NCI-H1930 (cell line): ENCODE measurements at places on chromosomes 7 and 10.

GRCh38 chr7:158274996-158275395, 312.6 kb downstream of the PTPRN2 start:
- no peak for DNase-seq

DNA sequence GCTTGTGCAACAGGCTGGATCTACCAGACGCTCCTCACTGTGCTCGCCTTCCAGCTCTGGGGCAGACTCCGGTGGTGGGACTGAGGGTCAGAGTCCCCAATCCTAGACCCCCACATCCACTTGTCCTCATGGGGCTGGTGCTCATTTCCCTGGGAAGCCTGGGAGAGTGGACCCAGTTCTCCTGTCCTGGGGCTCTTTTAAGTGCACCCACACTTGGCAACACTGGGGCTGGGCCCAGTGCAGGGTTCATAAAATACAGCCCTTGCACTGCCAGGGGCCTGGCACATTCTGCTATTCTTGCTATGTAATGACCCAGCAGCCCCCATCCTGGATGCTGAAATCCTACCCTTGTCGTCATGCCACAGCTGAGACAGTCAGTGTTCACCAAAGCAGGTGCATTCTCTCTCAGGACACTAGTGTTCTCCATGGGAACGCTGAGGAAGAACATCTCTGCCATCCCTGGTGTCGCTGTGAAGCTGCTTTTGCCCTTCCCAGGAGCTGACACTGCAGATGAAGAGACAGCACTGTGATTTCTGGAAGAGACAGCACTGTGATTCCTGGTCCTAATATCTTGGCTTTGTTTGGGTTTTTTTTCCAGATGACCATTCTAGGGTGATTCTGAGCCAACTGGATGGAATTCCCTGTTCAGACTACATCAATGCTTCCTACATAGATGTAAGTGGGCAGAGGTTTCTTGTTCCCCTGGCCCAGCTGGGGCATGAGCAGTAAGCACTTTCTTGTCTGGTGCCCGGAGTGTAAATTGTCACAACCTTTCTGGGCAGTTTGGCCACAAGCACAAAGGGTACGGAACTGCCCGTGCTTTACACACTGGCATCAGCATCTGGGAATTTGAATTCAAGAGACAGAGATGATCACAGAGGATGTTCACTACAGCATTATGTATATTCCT, 65.6 kb downstream of the MKI67 start:
- DNase-seq = no peak

DNA sequence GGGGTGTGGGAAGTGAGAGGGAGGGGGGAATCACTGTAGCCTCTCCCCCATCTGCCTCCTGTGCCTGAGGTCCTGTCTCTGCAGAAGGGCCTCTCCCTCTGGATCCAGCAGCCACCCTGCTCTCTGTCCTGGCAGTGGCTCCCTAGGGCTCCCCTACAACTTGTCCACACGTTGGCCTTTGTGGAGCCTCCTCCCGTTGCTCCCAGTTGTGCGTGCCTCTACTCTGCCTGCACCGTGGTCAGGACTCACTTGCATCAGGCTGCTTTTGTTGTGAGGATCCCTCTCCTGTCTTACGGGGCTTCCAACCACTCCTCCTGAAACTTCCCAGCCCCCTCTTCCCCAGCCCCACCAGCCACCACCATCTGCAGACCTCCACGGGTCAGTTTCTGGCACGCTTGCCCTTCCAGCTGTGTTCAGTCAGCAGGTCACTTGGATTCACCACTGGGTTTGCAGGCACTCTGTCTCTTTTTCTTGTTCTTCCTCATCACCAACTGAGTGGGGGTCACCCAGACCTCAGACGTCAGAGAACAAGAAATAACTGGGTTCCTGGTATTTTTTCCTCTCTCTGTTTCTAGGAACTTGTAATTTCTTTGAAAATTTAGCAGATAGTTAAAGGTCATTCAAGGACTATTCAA, 62.3 kb downstream of the RAMP3 start:
- no peak for DNase-seq

GRCh38 chr10:124045801-124046355, 47.5 kb downstream of the CHST15 start:
- DNase-seq = no peak

GRCh38 chr10:28947171-28947570, 269.9 kb downstream of the BAMBI start:
- no peak for DNase-seq

DNA sequence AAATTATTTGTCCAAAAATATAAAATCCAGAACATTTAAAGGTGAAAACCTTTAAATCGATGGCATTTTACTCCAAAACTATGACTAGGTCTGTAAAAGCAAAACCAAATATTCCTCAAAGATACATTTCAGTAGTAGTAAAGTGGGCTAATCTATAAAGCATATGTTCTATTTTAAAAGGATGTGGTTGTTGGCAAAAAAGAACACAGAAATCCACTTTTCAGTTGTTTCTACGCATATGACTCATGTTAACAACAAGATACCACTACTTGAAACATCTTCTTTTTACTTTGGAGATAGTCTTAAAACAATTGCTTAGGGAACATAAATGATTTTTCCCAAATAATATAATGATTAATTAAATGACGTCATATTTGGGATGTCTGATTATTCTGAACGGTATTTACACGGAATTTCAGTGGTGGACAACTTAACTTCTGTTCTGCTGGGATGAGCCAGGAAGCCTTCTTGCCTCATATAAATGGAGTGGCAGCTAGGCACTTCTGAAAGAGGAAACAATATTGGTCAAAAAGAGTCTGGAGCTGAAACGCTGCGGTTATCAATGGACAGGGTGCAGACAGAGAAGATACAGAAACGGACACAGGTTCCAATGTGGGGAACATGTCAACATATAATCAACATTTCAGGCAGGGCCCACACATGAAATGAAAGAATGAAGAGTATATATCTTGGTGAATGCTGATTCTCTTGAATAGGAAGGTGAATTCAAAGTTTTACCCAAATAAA, 78.5 kb downstream of the ETV1 start:
- DNase-seq = no peak

DNA sequence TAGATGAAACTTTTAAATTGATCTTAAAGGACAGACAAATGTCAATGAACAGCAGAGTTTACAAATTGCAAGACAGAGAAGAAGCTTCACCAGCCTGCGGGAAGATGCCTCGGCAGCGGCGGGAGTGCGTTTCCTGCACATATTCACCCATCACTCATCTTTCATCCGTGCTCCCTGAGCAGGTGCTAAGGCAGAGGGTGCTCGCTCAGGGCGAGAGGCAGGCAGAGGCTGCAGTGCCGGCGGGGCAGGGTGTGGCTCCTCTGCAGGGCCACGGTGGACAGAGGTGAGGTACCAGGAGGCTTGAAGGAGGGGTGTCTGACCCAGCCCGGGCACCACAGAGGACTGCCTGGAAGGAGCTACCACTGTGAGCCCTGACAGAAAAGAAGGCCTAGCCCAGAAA, 155.2 kb upstream of the PPP2R2D start:
- DNase-seq = no peak

DNA sequence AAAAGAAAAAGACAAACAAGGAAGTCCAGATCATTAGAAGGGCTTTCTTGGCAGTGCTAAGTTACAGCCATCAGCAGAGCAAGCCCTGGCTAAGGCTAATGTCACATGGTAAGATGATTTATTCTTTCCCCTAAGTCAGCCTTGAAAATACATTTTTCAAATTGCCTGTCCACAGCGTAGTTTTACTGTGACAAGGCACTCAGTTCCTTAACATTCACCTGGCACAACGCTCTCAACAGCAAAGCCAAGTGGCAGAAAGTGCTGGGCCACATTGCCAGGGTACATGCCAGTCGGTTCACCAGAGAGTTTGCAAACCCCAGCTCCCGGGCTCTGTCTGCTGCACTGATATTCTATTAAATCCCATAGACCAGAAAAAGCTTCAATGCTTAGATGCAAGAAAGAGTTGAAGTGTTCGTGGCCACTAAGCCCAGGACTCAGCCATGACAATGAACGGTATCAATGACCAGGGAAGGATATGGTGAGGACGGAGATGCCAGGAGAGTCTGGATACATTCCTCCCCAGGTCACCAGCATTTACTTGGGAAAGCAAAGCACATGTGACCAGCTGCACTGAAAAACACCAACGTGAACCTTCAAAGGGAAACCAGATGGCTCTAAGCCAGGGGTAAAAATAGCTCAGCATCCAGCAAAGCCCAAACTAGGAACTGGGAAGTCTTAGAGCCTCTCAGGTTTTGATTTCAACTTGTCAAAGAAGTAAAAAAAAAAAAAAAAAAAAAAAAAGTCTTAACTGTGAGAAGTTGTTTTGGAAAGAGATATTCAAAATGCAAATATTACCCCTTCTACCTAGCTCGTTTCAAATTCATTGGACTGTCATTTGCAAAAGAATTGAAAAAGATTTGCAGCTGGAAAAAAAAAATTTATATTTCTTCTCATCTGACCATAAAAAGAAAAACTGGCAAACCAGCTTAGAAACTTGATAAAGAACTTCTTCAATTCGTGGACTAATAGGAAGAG, 23.9 kb upstream of the MPP7 start:
- DNase-seq = no peak
